ENCODE measurements at places on chromosomes 3 and 15. TPM values are rescaled to one million over a fixed set of nuclear protein-coding genes. Genes with fewer than 3 reads are reported as not detected.
A peak's percentile ranks its signal among the peaks of the same experiment; 100 is the strongest.

DNA sequence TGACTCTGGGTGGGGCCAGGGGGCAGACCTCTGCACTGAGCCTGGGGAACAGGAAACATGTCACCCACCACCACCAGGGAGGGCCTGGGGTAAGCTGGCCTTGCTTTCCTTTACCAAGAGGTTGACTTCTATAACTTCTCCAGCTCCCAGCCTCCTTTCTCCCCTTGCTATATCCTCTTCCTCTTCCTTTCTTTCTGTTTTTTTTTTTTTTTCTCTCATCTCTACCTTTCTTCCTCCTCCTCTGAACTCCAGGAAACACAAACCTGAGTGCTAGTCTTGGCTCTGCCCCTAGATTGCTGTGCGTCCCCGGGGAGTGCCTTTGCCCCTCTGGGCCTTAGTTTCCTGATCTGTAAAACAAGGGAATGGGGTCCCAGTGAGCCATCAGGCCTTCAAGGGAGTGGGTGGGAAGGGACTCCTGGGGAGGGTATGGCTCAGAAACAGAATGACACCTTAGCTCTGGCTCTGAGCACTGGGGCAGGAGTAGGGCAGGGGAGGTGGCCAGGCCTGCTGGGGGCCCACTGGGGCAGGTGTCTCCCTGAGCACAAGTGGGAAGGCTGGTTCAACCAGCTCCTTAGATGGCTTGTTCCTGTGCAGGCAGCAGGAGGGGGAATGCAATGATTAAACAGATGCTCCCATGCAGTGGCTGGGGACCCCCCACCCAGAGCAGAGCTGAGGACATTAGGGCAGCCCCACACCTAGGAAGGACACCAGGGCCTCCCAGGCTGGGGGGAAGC lies 4.3 kb downstream of the SNX33 start:
- no peak for DNase-seq

GRCh38 chr3:98711426-98711825 lies 51.7 kb upstream of the ST3GAL6 start:
- DNase-seq: no peak

- peak; percentile 83 for DNase-seq
Observed at GRCh38 chr3:143119009-143119914, at the start of gene CHST2. Gene CHST2 (plus strand): TSS chr3:143119771. CDS start chr3:143120817, 1,046 bp downstream.

- no peak for DNase-seq
Observed at GRCh38 chr3:58742239-58742638, 75.7 kb upstream of the FAM3D start.

DNA sequence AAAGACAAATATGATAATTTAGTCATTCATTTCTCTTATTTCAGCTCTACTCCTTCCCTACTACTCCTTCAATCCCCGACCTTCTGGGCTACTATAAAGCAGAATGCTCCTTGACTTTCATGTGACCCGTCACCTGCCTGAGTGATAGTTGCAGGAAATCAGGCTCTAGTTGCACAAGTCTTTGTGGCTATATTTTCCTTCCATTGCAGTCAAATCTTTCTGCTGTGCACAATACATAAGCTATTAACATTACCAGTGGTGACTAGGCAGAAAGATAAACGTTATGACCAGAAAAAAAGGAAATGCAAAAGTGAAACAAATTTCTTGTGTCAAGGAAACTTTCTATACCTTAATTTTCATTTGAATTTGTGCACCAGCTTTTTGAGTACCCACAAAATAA lies 2.3 kb downstream of the SUCNR1 start:
- no peak for DNase-seq

GRCh38 chr3:156443079-156443478 lies 111.8 kb downstream of the SSR3 start:
- no peak for DNase-seq

- no peak for DNase-seq
Observed at GRCh38 chr15:58559904-58560588, 128.3 kb downstream of the LIPC start.

- DNase-seq: no peak
Observed at GRCh38 chr3:50415061-50415460, 55.7 kb upstream of the TMEM115 start.

DNA sequence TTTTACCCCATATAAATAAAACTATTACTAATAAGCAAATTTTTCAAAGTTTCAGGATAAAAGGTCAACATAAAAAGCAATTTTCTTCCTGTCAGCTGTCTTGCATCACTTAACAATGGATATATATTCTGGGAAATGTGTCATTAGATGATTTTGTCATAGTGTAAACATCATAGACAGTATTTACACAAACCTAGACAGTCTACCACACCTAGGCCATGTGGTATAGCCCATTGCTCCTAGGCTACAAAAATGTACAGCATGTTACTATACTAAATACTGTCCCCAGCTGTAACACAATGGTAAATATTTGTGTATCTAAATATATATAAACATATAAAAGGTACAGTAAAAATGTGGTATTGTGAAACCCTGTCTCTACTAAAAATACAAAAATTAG lies 156.7 kb downstream of the ANO10 start:
- DNase-seq: no peak

GRCh38 chr3:185093116-185093515 lies 59.7 kb downstream of the C3orf70 start:
- DNase-seq: no peak

DNA sequence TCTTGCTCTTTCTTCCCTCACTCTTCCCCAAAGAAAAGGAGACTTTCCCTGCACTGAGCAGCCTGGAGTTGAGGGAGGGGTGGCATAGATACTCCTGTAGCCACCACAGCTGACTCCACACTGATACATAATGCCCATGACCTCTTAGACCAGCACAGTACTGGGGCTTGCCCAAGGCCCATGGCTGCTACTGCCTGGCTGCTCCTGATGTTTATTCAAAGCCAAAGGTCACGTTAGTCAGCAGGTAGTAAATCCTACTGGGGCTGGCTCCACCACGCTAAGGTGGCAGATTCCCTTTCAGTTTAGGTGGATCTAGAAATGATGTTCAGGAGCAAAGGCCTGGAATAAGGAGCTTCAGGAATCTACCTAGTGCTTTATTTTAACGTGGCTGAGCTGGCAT lies 212.7 kb downstream of the C3orf38 start:
- no peak for DNase-seq

DNA sequence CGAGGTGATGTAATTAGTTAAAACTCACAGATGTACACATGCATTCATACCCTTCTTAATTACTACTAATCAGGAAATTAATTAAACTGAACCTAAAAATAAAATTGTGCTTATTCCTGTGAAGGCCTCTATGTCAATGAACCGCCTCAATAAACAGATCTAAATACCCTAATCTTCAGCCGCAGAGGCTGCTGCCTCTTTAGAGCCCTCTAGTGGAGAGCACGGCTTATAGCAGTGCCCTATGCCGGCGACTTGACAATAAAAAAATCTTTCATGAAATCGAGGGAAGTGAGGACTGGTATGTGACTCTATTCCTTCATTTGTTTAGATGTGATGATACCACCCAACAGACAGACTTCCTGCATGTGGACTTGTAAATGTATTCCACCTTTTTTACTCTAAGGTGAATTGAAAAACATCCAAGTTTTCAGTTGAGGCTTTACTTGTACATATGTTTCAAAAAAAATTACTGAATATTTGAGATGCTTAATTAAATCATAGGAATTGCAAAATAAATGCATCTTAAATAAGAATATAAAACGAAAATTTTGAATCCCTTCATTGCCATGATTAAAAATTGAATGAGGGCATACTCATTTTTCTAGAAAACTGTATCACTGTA lies 8.3 kb upstream of the EPHA3 start:
- no peak for DNase-seq

DNA sequence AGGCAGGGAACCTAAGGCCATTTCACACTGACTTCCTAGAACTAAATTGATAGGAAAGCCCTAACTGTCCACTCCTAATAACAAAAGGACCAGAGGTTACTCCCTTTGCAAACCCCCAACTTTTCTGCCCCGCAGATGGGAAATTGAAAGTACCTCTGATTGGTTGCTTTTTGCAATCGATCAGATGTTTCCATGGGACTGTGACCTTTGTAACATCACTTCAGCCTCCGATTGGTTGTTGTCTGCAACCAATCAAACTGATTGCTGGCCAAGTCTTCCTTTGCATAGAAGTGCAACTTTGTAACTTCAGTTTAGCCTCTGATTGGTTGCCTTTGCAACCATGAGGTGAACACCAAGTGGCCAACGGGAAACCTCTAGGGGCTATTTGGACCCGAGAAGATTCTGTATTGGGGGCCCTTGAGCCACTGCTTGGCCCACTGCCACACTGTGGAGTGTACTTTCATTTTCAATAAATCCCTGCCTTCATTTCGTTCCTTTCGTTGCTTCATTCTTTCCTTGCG lies 11.3 kb upstream of the KNL1 start:
- DNase-seq: no peak

- DNase-seq: no peak
Observed at GRCh38 chr3:161020256-161020655, 84.9 kb downstream of the B3GALNT1 start.

- DNase-seq: no peak
Observed at GRCh38 chr15:95520511-95520910, 810.0 kb upstream of the NR2F2 start.

DNA sequence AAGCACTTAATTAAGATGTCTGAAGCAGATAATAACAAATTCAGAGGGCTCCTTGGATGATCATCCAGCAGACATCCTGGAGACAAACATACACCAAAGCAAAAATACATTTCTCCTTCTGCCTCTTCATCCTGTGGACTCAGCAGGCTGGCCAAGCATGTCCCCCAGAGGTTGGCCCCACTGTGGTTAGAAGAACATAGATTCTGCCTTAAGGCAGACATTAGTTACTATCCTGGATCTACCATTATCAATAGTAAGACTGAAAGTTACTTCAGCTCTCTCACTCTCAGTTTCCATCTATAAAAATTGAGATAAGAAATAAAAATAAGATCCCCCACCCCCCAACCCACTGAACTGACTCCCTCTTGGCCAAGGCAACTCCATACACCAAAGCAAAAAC lies 28.6 kb upstream of the TGFBR2 start:
- no peak for DNase-seq

GRCh38 chr3:120021523-120021922 lies 72.7 kb downstream of the GSK3B start:
- DNase-seq: no peak

DNA sequence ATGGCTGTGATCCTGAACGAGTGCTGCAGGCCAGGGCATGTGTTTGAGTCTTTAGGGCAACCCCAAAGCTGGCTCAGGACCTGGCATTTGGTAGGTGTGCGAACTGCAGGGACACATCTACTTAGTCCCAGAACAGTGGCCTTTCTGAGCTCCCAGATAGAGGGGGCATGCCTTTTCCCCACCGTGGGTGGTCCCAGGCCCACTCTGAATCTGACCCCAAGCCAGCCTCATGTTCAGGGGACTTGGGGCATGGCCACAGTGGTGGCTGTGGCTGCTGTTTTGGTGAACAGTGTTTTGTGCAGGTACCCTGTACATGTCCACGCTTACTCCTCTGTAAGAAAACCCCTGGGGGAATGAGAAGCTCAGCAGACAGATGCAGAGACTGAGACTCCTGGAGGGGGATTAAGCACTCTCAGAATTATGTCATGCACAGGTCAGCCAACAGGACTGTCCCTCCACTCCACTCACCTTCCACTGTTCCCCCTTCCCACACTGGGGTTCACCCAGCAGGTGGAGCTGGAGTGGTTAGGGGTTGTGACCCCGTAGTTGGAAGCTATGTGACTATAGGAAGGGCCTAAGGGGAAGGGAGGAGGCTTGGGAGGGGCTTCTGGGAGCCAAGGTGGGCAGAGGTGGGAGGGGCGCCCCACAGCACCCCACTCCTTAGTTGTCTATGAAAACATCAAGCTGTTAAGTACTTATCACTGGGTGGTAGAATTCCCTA lies 16.4 kb downstream of the ESYT3 start:
- DNase-seq: no peak

GRCh38 chr3:100708644-100708988 lies 678 bp upstream of the TFG start:
- no peak for DNase-seq

DNA sequence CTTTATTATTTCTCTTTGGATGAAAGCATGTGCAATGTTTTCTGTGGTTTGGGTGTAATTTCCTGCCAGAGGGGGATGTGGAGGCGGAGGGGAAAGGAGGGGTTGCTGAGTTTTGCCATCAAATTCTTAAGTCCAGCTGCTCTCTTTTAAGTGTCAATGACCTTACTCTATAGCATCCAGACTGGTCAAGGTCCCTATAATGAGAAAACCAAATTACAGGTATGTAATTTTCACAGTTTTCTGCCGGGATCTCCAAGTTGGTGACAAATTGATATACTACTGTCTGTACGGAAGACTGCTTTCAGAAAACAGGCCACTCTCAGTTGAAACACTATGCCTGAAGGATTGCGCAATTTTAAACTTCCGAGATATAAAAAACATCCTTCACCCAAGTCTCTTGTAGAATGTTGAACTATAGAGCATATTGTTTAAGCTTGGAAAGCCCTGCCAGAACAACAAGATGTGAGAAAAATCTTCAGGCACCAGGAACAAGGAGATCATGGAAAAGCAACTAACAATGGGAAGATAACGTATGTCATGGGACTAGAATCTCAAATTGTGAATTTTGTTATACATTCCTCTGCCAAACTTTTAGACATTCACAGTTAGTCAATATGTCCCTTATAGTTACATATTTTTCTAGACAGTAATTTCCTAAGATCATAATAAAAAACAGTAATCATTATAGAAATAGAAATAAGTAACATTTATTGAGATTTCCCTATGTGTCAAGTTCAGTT lies 300.7 kb upstream of the SATB1 start:
- DNase-seq: peak; percentile 11

DNA sequence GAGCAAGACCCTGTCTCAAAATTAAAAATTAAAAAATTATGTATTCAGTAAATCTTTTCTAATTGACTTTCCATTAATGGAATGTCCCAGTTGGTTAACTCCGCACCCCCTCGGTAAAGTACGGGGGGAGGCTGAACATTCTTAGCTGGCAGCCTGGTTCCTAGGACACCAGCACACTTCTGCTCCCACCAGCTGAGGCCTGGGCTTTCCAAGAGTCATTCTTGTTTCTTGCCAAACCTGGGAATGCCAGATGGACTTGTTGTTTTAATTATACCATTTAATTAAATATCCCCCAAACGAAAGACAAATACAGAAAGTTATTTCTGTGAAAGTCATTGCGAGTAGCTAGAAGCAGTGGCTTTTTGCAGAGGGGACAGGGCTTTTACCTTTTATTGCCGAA lies 179.4 kb downstream of the VGLL4 start:
- no peak for DNase-seq

PLAAT1 gene
- 3.7 TPM for polyA plus RNA-seq

SHF gene
- polyA plus RNA-seq: 15.0 TPM

LYZL4 gene
- polyA plus RNA-seq: not detected

SYNPR gene
- 0.11 TPM for polyA plus RNA-seq

RTP1 gene
- not detected for polyA plus RNA-seq

GOLGA8Q gene
- 1.9 TPM for polyA plus RNA-seq

UBA7 gene
- 50.9 TPM for polyA plus RNA-seq

LRTM1 gene
- not detected for polyA plus RNA-seq

GUCA1C gene
- polyA plus RNA-seq: 0.27 TPM

CYP8B1 gene
- 0.95 TPM for polyA plus RNA-seq

CD200R1 gene
- 0.98 TPM for polyA plus RNA-seq

TWF2 gene
- 24.0 TPM for polyA plus RNA-seq

DPPA2 gene
- 0.93 TPM for polyA plus RNA-seq

CCDC54 gene
- 0.17 TPM for polyA plus RNA-seq

LMAN1L gene
- not detected for polyA plus RNA-seq

CLRN1 gene
- polyA plus RNA-seq: not detected

PCSK6 gene
- polyA plus RNA-seq: 7.2 TPM

Measured in renal cortex interstitium (tissue), 15 donors.